ENCODE measurements at places on chromosomes 2 and 18.
A peak's percentile ranks its signal among the peaks of the same experiment; 100 is the strongest.

DNA sequence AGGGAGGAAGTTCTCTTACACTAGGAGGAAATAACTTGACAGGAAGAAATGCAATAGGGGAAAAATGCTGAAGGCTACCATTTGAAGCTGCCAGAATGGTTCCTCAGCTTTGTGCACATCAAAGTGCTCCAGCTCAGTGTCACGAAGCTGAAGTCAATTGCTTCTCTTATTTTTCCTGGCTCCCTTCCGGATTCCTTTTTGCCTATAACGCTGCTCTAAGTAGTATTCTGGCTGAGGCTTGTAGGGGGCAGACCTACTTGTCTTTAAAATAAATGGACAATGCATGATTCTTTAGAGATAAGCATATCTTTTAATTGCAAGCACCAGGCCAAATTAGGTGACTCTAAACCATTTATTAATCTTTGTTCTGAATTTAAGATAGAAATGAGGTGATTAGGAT is 60.3 kb upstream of the SCN1A start:
- DNase-seq: no peak

- no peak for DNase-seq
Measured at GRCh38 chr2:232887171-232887850, 17.2 kb downstream of the SNORC start.

DNA sequence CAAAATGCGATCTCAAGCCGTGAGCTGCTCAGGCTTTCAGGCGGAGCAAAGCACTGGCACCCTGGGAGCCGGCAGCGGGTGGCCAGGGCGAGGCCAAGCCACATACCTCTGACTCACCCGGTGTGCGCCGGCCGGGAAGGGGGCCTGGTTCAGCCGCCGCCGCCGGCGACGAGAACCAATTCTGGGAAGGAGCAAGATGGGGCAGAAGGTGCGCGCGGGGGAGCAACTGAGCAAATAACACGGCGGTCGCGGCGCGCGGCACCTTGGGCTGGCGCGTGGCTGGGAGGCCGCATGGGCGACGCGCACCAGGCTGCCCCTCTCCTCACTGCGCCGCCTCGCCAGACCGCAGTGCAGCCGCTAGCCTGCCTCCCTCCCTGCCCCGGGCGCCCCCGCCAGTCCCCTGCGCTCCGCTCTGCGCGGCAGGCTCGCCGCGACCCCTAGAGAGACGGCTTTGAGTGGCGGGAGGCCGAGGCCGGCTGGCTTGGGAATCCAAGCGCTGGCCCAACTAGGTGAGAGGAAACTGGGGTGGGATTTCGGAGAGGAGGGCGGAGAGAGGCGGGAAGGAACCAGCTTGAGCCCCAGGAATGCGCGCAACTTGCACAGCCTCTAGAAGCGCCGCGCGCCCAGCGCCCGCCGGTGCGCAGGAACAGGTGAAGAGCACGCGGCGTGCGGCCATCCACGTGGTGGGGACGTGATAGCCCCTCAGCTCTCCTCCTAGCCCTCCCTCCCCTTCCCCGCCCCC is 3.2 kb downstream of the NRP2 start:
- DNase-seq: peak; percentile 81

DNA sequence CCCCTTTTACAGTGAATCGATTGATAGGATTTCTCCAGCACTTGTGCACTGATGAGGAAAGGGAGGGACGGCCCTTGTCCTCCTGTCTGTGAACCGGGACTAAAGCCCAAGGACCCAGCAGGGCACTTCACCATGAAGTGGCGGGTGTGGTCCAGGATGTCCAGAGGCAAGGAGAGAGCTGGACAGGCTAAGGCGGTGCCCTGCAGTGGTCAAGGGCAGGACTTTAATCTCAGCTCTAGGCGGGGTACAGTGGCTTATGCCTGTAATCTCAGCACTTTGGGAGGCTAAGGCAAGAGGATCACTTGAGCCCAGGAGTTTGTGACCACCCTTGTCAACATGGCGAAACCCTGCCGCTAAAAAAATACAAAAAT is 28.2 kb upstream of the SEMA4C start:
- DNase-seq: no peak

DNA sequence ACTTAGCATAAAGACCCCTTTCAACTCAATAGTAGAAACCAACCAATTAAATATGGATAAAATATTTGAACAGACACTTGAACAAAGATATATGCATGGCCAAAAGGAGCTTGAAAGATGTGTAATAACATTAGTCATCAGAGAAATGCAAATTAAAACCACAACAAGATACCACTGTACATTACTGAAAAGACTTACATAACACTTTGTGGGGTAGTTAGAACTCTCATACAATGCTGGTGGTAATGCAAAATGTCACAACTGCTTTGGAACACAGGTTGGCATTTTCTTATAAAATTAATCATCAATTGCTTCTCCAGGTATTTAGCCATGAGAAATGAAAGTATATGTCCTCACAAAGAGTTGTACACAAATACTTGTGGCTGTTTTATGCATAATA is 60.7 kb downstream of the TTC27 start:
- no peak for DNase-seq

DNA sequence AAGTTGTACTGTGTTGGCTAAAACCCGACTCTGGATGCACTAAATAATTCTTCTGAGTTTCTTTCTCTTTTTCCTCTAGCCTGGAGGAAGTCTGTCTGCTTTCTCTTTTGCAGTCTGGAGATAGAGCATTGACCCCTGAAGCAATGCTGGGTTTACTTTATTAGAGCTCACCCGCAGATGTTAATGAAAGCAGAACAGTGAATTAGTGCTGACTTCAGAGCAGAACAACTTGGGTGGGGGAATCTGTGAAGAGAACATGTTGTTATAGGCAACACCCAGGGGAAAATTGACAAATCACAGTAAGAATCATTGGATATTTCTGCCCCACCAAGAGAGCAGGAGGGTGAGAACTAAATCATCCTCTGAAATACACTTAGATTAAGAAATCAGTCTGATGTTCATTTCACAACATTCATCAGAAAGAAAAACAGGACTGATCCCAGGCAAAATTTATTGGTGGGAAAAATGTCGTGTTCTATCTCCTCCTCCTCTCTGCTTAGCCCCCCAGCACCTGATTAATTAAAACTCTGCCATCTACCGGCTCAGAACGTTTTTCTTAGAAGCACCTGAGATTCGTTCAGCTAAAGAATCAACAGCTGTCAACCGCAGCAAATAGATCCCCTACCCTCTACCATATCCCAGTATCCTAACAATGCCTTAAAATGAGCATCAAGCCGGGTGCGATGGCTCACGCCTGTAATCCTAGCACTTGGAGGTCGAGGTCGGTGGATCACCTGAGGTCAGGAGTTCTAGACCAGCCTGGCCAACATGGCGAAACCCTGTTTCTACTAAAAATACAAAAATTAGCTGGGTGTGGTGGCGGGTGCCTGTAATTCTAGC is 165.1 kb downstream of the FMNL2 start:
- DNase-seq: peak; percentile 88

GRCh38 chr2:29219374-29219773 is 104.2 kb downstream of the CLIP4 start:
- no peak for DNase-seq

GRCh38 chr2:70380621-70381020 is 78.8 kb upstream of the FAM136A start:
- DNase-seq: no peak

- DNase-seq: no peak
Measured at GRCh38 chr2:169035887-169036286, 4.8 kb upstream of the ABCB11 start.

- DNase-seq: no peak
Measured at GRCh38 chr2:241897231-241897916, 27.8 kb downstream of the RTP5 start.

GRCh38 chr2:130828461-130828860 is 8.3 kb upstream of the ARHGEF4 start:
- DNase-seq: peak; percentile 63

- DNase-seq: no peak
Measured at GRCh38 chr2:118525346-118525745, 322.1 kb downstream of the EN1 start.

DNA sequence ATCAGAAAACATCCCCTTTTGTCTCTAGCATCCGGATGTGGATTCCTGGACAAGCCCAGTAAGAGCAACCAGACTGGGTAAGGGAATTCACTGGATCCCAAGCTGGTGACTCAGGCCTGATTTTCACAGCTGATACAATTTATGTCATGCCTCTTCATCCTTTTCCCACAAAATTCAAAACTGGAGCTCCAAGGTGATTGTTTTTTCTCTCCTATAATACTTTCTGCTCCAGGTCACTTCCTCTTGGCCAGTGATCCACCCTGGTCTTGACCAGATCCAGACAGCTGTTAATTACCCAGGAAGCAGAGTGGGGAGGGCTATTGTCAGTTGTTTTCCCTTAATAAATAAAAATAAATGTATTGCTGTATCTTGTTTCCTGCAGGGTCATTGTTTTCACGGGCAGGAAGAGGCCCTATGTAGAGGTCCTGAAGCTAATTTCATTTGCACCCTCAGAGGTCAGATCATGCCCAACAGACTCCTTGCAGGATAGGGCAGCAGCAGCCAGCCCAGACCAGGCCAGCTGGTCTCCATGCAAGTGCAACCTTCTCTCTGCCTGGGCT is 57.6 kb downstream of the EVA1A start:
- DNase-seq: peak; percentile 45

- no peak for DNase-seq
Measured at GRCh38 chr2:19350678-19351401, 7.6 kb downstream of the OSR1 start.

DNA sequence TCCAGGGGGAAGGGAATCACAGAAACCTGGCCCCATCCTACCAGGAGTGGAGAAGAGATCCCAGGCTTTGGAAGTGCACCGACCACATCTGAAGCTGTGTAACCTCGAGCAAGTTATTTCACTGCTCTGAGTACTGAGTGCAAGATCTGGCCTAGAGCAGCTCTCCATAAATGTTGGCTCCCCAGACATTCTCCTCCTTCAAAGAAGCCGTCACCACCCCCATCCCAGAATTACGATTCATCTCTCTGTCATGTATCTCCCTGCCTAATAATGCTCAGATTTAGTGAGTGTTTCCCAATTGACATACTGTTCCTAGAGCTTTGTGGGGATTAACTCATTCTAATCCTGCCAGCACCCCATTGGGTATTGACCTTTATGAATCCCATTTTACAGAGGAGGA is 51.7 kb downstream of the TNS1 start:
- DNase-seq: no peak

GRCh38 chr2:219149667-219150066 is 10.9 kb downstream of the NHEJ1 start:
- no peak for DNase-seq

- peak; percentile 16 for DNase-seq
Measured at GRCh38 chr2:19536136-19536535, 177.7 kb upstream of the OSR1 start.

DNA sequence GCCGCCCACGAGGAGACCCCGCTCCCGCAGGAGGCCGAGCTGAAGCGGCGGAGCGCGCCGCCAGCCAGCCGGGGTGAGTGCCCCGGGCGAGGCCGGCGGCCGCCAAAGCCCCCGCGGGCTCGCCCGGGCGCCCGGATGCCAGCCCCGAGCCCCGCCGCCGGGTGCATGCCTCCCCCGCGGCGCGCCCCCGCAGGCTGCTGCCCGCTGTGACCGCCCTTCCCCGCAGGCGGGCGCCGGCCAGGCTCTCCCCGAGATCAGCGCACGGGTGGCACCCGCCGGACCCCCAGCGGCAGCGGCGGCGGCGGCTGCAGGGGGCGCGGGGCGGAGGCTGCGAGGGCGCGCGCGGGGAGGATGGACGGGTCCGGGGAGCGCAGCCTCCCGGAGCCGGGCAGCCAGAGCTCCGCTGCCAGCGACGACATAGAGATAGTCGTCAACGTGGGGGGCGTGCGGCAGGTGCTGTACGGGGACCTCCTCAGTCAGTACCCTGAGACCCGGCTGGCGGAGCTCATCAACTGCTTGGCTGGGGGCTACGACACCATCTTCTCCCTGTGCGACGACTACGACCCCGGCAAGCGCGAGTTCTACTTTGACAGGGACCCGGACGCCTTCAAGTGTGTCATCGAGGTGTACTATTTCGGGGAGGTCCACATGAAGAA is 470 bp downstream of the KCNF1 start:
- no peak for DNase-seq

DNA sequence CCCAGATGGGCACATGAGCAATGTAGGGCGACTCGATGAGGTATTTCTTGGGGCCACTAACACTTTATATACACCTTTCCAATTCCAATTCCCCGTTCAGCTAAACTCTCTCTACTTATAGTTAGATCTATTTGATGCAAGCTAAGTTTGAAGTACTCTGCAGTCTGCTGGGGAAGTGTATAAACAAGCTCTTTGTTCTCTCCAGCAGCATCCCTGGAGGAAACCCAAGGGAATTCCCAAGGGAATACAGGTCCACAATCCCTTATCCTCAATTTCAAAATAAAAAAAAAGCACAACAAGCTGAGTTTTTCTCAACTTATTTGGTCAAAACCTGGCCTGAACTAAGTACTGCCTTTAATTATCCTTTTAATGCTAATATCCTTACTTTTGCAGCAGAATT is 433.3 kb downstream of the NBAS start:
- no peak for DNase-seq

DNA sequence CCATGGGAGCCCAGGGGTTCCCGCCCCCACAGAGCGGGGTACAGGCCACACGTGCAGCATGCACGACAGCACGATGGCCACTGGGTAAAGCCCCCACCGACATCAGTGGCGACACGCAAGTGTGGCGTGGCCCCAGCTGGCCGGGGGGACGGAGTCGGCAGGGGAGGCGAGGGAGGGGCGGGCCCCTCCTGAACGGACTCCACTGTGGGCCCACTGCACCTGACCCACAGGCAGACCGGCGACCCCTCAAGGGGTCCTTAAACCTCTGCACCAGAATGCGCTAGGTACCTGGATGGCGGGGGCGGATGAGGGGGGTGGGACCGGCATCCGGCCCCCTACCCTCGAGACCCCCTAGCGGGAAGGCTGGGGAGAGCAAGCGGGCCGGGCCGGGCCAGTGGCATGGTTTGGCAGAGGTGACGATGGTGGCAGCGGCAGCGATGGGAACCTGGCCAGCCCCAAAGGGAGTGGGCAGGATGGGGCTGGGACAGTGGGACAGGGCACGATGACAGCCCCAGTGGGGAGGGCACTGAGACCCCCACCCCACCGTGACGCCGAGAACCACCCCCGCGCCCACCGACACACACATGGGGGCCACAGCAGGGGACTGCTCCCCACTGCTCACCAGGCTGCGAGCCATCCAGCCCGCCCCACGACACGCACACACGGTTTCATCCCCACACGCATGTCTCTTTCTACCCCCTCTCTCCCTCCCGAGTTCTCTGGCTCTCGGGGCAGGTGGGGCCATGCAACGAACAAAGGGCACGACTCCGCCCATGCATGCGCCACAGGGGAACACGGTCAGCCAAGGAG is 91.9 kb upstream of the ANKRD30BL start:
- no peak for DNase-seq

All from Caki2 (cell line).